ENCODE measurements at places on chromosomes 1 and 21.

DNA sequence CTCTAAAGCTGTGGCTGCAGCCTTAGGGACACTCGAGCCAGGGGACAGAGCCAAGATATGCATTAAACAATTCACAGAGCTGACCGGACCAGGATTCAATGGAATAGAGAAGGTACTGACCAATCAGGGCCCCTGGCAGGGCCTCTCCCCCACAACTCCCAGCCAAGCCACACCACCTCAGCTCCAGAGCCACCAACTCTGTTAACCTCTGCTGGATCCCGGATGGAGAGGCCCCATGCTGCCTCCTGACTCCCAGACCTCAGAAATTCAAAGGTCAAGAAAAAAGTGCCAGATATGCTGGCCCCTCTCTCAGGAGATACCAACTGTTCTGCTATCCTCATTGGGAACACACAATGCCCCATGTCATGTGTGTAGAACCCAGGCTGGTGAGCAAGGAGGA is 62.1 kb downstream of the CD46 start:
- DNase-seq = no peak

GRCh38 chr1:233935297-233935868 is 30.9 kb downstream of the SLC35F3 start:
- DNase-seq = no peak

GRCh38 chr1:40383095-40383487 is 9.6 kb downstream of the SMAP2 start:
- no peak for DNase-seq

DNA sequence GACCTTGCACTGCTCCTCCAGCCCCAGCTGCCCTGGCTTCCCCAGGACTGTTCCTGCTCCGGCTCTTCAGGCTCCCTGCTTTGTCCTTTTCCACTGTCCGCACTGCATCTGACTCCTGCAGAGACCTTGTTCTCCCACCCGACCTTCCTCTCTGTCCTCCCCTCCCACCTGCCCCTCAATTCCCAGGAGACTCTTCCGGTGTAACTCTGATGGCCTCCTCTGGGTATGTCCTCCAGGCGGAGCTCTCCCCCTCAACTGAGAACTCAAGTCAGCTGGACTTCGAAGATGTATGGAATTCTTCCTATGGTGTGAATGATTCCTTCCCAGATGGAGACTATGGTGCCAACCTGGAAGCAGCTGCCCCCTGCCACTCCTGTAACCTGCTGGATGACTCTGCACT is 550 bp downstream of the ACKR1 start:
- no peak for DNase-seq

GRCh38 chr21:32523988-32524719 is 61.2 kb downstream of the TCP10L start:
- DNase-seq = no peak

DNA sequence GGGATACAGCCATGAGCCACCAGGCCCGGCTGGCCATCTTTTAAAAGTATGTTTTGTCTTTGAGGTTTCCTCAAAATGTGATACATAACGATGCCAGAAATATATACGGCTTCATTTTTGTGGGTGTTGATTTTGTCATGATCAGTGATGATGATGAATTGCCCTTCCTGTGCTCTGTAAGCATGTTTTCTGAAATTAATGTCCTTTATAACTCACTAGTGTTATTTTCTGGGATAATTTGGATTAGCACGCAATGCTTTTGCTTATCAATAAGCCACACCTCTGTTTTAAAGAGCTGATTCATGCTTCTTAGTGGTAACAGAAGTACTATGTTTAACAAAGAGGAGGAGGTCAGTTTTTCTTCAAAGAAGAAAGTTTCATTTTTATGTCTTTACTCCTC is 25.6 kb downstream of the PHACTR4 start:
- no peak for DNase-seq

DNA sequence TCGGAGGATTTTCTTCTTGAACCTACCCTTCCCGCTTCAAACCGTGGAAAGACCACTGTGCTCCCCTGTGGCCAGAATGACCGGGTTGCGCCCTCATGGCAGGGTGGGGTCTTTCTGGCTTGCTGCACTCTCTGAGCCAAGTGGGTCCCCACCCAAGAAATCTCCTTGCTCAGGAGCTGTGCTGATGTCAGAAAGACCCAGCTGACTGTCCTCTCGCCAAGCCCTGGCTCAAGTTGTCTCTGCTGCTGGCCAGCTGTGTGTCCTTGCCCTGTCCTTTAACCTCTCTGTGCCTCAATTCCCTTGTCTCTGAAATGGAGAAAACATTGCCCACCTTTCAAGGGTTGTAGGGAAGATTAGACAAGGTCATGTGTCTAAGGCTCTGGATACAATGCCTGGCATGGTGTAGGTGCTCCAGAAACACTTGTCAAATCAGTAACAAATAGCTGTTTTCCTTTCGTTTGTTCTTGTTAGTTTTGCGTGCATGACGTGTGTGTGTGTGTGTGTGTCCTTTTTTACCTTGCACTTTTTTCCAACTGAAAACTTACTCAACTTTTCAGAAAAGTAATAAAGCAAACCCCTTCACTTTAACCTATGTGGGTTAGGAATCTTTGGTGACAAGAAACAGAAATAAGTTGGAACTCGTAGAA is 41.1 kb upstream of the RPL11 start:
- DNase-seq = no peak

DNA sequence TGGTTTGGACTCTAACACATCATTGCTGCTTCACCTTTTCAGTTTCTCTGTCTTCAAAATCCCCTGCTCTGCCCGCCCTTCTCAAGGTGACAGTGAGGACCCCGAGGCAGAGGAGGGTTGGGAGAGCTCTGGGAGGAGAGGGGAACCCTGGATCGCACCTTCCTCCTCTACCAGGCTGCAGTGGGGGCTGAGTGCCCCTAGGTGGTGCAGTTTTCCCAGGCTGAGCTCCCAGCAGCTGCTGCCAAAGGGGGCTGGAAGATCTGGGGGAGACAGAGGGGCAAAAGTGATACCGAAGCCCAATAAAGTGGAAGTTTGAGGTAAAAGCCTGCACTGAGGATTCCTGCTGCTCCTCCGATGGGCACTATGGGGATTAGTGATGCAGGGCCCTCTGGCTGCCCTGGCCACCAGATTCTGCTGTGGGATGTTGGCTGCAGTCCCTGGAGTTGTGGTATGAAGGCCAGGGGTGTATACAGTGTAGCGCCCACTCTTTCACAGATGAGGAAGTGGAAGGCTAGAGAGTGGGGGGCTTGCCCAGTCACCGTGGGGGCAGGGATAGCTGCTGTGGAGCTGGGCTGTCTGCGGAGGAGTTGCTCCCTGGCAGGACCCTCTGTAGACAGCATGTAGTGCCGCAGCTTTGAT is 40.7 kb upstream of the SCMH1 start:
- peak; percentile 10 for DNase-seq

- no peak for DNase-seq
Observed at GRCh38 chr1:115426231-115426771, 88.3 kb upstream of the NGF start.

- DNase-seq = no peak
Observed at GRCh38 chr1:39528082-39528481, 36.6 kb downstream of the BMP8A start.

DNA sequence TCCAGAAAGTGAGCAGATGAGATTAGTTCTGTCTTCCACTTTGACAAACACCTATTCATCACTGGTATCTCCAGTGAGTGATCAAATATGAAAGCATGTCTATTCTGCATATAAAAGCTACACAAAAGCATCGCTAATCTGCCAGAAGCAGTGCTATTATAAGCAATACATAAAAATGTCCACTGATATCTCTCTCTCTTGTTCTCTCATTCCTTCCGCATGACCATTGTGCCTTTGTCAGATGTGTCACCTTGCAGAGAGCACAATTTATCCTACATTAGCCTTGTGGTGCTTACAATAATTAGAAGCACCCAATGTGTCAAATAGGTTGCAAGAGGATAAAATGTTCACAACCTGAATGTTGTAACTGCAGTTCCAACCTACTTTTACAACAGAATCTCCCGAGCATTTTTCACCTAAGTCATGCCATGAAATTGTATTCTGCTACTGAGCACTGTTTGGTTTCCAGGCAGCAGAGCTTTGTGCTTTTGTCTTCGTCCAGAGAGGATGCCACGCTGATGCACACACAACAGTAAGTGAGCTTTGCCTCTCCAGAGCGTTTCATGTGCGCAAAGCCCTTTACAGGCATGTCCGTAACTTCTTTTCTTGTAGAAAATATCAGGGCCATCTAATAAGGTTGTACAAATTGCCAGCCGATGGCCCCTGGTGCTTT is 198.7 kb upstream of the PLD5 start:
- DNase-seq = no peak

DNA sequence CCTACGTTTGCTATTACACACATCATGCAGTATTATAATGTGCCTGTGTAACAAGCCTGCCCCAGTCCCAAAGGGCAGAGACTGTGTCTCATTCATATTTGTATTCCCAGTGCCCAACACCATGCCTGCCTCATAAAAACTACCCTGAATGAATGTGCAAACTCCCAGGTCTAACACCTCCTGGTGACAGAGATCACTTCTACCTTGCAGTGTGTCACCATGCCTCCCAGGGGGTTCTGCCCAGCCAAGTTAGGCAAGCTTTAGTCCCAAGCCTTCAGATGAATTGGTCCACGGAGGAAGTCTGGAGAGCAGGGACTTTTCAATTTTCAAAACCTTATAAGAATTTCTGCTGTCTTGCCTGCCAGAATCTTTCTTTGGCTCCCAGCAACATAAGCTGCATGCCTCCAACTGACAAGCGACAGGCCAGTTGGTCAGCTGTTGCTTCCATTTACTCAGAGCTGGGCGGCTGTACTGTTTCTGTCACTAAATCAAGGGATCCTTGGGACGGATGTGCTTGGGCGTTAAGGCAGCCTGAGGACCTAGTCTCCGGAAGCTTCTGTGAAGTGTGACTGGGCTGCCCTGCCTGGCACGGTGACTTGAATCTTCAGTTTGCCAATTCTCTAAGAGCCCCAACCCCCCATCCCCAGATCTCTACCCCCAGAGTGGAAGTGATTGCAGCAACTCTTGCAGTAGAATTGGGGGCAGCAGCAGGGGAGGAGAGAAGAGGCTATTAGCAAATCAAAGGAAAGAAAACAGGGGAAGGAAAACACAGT is 1.2 kb downstream of the RXRG start:
- DNase-seq = peak; percentile 11

- DNase-seq = no peak
Observed at GRCh38 chr21:43312011-43312410, 114.9 kb downstream of the SIK1 start.

DNA sequence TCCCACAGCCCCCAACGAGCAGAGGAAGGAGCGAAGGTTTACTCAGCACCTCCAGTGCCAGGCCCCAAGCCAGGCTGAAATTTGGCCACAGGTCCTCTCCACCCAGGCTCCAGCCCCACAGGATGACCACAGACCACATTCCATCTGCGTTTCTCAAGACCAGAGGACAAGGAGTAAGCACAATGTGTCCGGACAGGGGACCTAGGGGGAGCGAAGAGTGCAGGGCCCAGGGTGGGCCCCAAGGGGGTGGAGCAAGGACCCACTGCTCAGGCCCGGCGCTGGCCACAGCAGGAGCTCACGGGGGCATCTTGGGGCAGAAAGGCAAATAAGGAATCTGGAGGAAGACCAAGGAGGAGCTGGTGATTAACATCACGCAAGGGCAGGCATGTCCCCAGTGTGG is 100.5 kb downstream of the NPHP4 start:
- no peak for DNase-seq

DNA sequence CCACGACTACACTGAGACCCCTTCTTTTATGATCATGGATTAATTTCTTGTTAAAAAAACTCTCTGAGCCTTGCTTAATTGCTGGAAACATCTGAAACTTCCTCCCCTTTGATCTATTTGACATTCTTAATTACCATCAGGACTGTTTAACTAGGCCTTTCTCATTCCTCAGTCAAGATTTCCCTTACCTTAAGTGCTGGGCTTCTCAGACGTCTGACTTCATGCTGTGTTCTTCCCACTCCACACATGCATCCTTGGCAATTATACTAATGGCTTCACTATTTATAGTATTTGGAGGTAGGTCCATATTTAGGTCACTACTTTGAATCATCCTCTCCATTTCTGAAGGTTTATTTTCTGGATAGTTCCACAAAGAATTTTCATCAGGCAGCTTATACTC is 341.3 kb upstream of the TMPRSS15 start:
- DNase-seq = no peak

DNA sequence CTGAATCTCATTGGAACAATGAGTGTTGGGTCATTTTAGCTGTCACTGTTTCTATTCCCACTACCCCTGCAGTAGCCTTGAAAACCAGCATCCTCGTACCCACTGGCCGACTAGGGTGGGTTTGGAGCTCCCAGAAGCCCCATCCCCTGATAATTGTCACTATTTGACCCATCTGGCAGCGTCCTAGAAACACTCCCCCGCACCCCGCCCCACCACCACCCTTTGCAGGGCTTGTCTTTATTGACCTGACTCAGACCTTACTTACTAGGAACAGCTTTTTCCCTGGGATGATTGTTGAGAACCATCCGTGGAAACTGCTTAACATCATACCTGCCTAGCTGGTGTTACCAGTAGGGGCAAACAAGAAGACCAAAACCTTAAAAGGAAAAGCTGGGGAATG is 28.4 kb upstream of the AGPAT3 start:
- no peak for DNase-seq

DNA sequence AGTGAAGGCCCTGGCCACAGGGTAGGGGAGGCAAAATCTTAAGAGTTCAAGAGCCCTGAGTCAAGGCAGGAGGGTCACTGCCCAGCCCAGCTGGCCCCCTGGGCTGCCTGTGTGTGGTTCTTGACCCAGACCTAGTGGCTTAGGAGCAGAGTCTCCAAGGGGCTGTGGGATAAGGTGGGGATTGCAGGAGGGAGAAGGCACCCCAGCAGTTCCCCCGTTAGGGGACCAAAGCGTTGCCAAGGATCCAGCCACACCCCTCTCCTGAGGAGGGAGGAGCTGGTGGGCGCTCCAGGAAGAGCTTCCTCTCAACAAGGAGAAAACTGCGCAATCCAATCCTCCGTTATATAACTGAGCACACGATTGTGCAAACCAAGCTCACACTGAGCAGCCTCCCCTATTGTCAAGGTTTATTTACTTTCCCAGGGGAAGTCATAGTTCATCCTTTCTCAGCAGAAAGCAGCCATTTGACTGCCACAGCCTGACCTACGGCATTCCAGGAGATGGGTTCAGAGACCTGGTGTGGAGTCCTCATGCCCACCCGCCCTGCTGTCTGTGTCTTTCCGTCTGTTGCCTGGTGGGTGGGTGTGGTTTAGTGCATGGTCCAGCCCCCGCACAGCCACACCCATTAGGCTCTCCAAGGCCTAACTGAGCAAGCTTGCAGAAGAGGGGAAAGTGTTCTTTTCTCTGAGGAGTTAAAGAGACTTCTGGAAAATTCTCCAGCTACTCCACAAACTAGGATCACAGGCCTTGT is 3.5 kb downstream of the EPHX1 start:
- no peak for DNase-seq

- DNase-seq = no peak
Observed at GRCh38 chr1:108067884-108068540, 103.0 kb upstream of the VAV3 start.

- no peak for DNase-seq
Observed at GRCh38 chr1:247209396-247209795, 37.6 kb upstream of the ZNF124 start.
